ENCODE measurements at places on chromosomes 3 and 15.

DNA sequence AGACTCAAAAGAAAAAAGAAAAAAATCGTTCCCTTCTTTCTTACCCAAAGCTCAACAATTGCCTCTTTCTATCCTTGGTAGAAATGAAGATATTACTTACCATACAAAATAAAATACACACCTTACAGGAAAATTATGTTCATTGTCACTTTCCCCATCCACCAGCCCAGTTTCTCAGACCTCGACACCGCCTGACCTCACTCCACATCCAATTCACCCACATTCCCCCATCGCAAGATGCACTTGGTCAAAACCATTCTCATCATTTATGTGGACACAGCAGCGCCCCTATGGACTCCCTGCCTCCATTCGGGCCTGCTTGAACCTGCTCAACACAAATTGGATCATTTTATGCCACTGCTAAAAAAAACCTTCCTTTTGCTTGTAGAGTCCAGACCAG lies 7.0 kb downstream of the ANPEP start:
- no peak for DNase-seq

GRCh38 chr3:138949445-138950005 lies 2.5 kb downstream of the FOXL2NB start:
- DNase-seq, result no peak

GRCh38 chr15:69666921-69667811 lies 214.5 kb downstream of the RPLP1 start:
- peak; percentile 68 for DNase-seq

GRCh38 chr3:161171113-161171512 lies 50.0 kb upstream of the NMD3 start:
- DNase-seq, result no peak

GRCh38 chr3:70726096-70726938 lies 413.9 kb upstream of the MDFIC2 start:
- no peak for DNase-seq

DNA sequence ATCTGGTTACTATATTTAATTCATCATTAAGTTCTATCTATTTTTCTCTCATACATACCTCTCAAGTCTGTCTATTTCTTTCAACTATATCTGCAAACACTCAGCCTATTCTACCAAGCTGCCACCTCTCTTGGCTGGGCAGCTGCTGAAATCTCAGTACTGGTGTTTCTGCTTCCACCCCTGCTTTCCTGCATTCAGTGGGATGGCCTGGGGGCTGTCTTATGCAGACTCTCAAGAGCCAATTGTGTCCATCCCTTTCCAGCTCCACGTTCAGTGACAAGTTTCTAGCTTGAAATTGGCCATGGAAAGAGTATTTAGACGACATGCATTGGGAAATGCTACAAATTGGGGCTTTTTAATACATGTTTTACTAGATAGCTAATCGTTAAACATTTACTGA lies 378.4 kb upstream of the DPPA4 start:
- DNase-seq, result no peak

- DNase-seq, result no peak
Observed at GRCh38 chr15:67883234-67883773, 43.5 kb upstream of the RNU6-1 start.

DNA sequence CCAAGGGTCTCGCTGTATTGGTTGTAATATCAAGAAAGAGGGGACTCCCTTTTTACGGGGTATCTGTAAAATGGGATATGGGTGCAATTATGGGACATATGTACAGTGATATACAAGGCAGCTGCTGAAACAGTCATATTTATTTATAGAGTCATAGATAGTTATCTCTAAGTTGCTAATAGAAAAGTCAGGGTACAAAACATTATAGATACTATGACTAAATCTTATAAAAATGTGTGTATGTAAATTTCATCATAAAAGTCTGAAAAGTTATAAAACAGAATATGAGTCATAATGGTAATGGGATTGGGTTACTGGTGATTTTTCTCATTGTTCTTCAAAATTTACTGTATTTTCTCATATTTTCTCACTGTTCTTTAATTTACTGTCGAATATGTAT lies 344.9 kb upstream of the SLCO3A1 start:
- no peak for DNase-seq

- DNase-seq, result peak; percentile 11
Observed at GRCh38 chr15:101244036-101244781, 7.6 kb downstream of the CHSY1 start.

- no peak for DNase-seq
Observed at GRCh38 chr15:25775317-25775912, 87.7 kb downstream of the ATP10A start.

GRCh38 chr3:100041328-100041749 lies 73.0 kb downstream of the FILIP1L start:
- no peak for DNase-seq

DNA sequence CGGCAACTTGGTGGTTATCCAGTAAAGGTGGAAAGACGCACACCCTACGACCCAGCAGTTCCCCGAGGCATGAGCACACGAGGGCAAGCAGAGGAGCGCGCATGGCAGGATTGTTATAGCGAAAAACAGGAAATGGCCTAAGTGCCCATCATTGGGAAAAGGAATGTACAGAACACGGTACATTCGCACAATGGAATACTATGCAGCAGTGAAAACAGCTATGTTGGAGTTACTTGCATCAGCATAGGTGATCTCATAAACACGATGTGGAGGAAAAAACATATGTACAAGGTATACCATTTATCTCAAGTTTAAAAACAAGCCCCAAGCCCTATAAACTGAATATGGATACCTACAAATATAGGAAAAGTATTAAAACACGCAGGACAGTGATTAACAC lies 6.7 kb upstream of the LINGO1 start:
- no peak for DNase-seq

GRCh38 chr3:50392101-50392715 lies 32.9 kb upstream of the TMEM115 start:
- no peak for DNase-seq
